CD4-positive, alpha-beta T cell treated with Interleukin-4 for 1 hour (primary cell): ENCODE measurements at places on chromosomes 11 and 22.
A peak's percentile ranks its signal among the peaks of the same experiment; 100 is the strongest.

DNA sequence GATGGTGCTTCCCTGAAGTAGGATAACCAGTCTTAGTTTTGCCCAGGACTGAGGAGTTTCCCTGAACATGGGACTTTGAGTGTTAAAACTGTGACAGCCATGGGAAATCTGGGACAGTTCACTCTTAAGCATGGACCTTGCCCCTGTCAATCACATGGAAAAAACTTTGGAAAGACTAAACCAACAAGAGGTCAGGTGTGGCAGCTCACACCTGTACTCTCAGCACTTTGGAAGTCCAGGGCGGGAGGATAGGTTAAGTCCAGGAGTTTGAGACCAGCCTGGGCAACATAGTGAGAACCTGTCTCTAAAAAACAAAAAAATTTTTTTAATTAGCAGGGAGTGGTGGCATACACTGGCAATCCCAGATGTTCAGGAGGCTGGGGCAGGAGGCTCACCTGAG is 3.3 kb upstream of the AMBRA1 start:
- no peak for DNase-seq

DNA sequence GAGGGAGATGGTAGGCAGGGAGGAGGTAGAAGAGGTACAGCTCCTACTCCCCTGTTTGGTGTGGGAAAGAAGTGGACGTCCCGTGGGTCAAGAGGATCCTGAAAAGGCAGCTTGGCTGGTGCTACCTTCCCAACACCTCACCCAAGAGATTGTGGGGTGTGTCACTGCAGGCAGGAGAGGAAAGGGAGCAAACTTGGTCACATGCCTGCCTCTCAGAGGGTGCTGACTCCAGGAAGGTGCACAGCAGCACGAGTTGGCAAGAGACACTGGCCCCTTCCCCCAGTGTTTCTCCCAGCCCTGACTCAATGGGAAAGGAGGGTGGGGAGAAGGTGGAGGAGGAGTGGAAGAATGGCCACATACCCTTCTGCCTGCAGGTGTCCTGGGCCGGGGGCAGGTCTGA is 99.6 kb downstream of the CSNK2A3 start:
- DNase-seq: no peak

DNA sequence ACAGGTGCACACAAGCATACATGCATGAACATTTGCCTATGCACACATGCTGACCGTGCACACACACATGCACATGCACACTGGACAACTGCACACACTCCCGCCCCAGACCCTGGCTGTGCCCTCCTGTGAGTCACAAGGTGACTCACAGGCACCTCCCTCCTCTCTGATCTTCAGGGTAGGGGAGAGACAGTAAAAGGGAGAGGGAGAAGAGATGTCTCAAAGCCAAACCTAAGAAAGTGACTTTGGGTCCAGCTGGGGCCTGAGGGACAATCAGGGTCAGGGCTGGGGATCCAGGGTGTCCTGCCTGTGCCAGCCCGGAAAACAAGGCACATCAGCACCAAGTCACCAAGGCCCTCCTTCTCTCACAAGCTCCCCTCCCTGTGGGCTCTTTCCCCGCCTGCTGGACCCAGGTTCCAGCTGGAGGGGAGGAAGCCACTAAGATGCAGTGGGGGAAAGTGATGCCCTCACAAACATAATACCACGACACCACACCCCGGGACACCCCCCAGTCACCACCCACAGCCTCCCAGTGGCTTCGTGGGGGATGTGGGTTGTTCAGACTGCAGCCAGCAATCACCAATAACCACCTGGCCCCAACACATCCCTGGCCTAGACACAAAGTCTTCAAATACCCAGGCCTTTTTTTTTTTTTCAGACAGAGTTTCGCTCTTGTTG is 39.3 kb downstream of the PDGFB start:
- DNase-seq: peak; percentile 56

DNA sequence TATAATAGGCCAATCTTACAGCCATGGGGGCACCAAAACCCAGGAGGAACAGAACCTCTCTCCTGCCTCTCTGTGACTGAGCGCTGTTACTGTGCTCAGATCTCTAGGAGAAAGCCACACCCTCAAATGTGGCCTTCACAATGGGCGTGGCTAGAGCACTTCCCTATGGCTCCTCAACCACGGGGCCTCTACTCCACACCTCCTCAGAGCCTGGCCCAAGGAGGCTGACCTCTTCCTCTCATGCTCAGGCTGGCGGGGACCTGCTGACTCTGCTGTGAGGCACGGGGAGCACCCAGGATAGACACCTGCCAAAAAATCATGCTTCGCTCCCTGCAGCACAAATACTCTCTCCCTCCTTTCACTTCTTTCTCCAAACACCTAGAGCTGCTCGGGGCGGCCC is 41.0 kb downstream of the C11orf58 start:
- no peak for DNase-seq

DNA sequence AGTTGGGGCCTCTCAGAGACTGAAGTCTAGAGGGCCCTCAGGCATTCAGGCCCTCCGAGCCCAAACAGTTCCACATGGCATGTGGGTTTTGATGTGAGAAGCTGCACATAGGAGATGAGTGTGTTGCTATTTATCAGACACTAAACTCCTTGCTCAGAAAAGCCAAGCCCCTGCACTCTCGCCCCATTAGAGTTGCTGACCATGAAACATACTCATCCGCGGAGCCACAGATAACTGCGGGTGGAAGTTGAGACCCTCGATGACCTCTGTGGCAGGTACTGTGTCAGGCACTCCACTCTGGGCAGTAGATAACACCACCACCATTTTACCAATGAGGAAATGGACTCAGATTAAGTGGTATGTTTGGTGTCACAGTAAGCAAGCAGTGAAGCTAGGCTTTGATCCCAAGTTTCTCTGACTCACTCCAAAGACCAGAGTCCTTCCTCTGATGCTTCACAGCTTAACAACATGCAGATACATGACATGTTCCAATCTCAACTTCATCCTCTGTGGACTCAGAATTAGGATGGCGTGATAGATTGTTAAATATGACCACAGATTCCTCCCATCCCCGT is 202.1 kb downstream of the ADAMTS15 start:
- DNase-seq: no peak

DNA sequence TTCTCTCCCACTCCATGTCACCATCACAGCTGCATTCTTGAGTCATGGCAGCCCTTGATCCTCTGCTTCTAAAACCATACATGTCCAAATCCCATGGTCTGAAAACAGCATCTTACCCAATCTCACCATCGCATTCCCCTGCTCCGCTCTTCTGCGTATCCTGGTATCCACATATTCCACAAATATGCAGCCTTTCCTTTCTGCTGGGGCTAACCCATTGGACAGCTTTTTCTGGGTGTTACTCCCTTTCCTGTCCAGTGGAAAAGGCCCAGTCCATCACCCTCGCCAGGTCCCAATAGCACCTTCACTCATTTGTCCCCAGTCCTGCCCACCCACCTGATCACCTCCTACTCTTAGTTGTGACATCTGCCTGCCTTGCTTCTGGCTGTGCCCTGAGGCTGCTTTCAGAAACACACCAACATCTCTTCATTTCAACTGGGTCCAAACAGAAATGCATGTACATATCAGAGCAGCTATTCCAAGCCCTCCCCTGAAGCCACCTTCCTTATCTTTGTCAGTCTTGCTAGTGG is 237.6 kb upstream of the TBCEL start:
- DNase-seq: no peak

DNA sequence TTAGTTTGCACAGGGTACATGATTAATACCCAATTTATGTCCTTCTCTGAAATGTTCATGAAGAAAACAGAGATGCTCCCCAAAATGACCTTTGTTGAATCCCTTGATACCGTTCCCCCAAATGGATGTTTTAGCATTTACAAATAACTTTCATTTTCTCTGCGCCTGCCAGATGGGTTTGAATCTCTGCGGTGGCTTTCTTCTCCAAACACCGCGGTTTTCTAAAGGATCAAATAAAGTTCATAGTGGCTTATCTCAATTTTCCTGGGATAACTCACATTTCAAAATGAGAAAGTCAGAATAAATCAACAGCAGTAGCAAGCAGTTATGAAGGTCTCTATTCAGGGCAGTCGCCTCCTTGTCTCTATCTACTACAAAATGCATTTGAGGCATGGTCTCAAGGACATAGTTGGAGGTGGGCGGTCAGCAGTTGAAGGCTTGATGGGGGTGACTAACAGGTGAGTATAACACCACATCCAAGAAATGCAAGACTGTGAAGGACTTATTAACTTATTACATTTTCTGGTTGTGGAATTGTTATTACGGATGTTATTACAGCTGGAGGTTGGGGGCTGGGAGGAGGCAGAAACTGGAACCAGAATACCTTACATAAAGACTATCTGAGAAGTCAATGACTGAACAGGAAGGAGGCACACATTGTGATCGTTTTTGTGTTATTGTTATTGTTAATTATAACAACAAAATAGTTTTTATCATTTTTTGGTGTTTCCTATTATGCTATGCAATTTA is 1513.3 kb downstream of the FAM181B start:
- DNase-seq: no peak

GRCh38 chr11:93497596-93497995 is 45.6 kb downstream of the SMCO4 start:
- DNase-seq: no peak

DNA sequence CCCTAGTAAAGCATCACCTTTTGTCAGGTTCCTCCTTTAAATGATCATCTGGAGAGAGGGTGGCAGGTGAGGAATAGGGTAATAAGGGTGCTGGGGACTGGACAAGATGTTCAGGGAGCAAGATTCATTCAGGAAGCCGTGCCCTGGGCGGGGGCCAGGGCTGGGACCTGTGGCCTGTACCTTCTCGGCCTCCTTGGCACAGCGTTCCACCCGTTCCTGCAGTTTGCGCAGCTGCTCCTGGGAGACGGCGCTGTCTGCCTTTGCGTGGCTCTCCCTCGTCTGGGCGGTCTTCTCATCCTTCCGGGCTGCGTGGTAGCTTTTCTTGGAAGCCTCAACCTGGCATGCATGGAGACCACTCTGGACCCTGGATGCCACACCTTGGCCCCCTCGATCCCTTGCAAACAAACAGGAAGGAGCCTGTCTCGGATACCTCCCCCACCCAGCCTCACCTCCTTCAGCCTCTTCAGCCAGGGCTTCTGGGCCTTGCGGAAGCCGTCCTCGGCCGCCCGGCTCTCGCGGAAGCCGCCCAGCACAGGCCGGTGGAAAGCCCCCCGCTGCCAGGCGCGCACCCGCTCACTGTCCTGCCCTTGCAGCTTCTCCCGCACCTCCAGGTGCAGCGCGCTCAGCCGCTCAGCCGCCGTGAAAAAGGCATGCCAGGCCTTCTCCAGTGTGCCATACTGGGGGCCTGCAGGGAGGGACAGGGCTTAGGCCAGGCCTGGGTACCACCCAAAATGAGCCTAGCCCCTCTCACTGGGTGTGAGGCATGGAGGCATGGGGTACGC is 3.5 kb upstream of the ARFGAP2 start:
- DNase-seq: no peak

DNA sequence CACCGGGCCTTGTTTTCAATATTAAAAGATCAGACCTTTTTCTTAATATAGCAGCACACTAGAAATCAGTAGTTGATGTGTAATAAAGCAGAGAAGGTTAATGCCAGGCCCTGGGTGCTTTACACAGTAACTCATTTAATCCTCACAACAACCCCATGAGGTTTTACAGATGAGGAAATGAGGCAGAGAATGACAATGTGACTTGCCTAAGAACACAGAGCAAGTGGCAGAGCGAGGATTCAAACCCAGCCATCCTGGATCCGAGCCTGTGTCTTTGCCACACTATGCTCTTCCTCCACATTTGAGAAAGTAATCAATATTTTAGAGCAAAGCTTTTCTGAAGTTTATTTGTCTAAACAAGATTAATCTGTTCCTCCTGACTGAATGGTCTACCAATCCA is 7.2 kb downstream of the JAML start:
- DNase-seq: no peak

DNA sequence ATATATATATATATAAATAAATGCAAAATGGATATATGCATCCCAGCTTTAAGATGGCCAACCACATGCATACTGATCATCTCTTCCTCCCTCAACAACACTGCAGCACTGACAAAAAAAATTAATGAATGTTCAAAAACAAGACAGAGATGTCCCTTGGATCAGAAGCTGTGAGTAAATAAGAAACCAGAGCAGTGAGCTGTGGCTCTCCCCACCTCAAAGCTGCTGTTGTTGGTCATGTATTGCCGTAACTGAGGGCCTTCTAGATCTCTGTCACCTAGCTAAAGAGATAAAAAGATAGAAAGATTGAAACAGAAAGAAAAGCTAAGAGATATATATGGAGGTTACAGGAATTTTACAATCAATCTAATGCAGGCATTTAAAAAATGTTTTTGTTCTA is 15.5 kb upstream of the TMEM135 start:
- no peak for DNase-seq

DNA sequence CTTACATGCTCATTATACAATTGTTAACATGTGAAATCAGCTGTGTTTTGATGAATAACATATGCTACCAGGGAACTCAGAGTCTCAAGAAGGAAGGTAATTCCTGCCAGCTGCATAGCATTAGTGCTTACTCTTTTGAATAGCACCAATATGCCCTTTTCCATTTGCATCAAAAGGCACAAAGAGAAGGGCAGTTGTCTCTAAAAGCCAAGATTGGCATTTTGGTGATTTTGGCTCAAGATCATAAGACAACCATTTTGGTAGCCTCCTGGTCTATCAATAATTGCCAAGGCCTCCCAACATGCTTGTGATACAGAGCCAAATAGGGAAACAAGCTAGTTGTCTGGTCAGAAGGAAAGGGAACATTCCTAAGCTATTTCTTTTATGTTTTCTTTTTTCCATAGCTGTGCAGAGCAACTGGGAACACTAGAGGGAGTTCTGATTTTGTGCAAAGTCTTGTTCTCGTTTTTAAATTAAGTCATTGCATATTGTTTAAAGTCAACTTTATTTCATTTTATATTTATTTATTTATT is 416.7 kb upstream of the CHORDC1 start:
- no peak for DNase-seq

DNA sequence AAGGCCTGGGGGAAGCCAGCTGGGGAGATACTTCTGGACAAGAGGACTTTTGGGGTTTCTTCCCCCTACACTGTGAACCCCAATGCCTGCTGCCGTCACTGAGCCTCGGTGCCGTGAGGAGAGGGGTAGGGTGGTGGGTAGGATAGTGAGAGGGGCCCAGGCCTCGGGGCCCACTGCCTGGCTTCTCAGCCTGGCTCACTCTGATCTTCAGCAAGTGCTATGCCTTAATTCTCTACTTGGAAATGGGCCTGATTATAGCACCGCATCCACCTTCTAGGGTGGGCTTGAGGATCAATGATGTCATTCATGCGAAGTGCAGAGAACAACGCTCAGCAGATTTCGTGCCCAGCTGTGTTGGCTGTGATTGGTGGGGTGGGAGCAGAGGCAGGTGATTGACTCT is 76.7 kb upstream of the NECTIN1 start:
- DNase-seq: no peak
